ENCODE measurements at places on chromosomes 4 and X.

- no peak for DNase-seq
Observed at GRCh38 chr4:1359144-1359501, 12.1 kb downstream of the UVSSA start.

DNA sequence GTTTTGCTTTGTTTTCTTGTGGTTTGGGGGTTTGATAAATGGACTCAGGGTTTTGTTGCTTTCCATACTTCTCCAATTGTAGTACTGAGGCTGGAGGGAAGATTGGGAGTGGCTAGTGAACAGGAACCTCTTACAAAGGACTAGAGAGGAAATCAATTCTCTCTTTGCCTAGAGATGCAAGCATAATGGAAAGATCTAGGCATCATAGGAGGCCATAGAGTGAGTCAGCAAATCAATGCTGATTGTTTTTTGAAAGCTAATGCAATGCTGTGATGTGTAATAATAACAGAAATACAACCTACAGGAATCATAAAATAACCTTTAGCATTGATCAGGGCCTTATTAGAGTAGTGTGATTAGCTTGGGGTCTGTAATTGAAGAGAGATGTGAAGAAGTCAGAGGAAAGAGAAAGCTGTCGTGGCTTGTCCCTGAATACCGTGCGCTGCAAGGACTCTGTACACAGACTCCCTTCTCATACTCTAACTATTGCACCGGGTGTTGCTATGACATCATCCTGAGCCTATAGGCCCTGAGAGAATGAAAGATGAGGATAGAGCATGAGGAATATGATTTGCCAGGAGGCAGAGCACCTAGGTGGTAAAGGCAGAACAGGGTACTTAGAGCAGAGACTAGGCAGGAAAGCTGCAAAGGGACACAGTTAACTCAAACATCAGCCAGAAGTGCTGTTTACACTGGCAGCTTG, 29.3 kb upstream of the GPR101 start:
- no peak for DNase-seq

DNA sequence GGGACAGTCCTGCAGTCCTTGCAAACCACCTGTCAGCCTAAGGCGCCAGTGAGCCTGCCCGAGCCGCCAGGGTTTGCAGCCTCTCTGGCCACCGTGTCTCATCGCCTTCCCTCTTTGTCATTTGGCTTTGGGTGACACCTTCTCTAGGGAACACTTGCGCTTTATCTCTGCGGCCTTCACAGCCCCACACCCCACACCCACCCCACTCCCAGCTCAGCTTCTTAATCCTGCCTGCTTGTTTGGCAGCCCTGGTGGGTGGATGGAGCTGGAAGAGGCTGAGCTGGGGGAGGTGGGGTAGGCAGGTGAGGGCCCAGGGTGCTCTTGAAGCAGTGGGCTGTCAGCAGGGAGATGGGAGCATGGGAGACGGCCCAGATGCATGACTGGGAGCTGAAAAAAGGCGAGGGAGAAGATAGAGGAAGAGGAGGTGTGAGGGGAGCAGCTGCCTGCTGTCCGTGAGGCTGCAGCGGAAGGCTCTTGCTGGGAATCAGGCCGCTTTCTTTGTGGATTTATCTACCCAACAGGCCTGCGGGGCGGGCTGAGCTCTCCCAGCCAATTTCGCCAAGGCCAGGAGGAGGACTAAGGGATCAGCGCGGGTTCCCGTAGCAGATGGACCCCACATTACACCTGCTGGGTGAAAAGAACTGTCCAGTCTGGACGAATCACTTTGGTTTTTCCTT, 97.5 kb upstream of the STOX2 start:
- DNase-seq: peak; percentile 43

- no peak for DNase-seq
Observed at GRCh38 chr4:6179362-6179761, 21.0 kb downstream of the JAKMIP1 start.

DNA sequence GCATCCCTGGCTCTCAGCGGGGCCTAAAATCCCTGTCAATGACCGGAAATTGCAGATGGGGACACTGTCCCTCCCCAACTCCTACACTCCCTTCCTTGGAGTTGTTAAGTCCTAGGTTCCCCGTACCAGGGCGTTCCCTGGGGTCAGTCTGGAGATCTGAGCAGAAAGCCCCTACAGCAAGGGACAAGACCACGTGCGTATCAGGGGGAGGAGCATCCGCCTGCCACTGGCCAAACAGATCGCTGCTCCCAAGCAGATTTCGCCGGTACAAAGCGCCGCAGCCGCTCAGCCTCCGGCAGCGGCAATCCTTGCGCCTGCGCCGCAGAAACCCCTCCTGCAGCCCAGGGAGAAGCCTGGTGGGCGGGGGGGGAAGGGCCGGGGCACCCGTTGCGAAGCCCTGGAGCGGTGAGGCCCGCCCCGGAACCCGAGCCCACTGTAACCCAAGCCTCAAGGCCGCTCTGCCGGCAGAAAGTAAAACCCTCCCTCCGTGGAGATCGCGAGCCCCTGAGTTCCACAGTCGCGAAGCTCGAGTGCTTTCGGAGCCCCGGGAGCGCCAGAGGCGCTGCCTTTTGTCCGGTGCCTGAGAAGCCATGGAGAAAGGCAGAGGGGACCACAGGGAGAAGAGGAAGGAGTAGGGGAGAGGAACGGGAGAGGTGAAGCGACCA, 2.7 kb downstream of the CRMP1 start:
- peak; percentile 96 for DNase-seq

GRCh38 chr4:61958591-61958990, 758.5 kb downstream of the ADGRL3 start:
- no peak for DNase-seq

GRCh38 chr4:38268837-38269236, 308.6 kb downstream of the PTTG2 start:
- DNase-seq: no peak

GRCh38 chr4:140331245-140331644, 42.2 kb upstream of the SCOC start:
- no peak for DNase-seq

All from H7 (cell line).